ENCODE measurements at places on chromosomes 12 and 14. TPM values are rescaled to one million over a fixed set of nuclear protein-coding genes. Genes with fewer than 3 reads are reported as not detected.

Gene TAS2R9
- not detected for total RNA-seq

Gene CACNA2D4
- total RNA-seq, result 3.2 TPM

Gene RASAL1
- 1.8 TPM for total RNA-seq

- DNase-seq, result no peak
Measured at GRCh38 chr14:53491884-53492277, 338.8 kb upstream of the DDHD1 start.

- no peak for DNase-seq
Measured at GRCh38 chr12:79925492-79925891, 9.4 kb downstream of the PPP1R12A start.

DNA sequence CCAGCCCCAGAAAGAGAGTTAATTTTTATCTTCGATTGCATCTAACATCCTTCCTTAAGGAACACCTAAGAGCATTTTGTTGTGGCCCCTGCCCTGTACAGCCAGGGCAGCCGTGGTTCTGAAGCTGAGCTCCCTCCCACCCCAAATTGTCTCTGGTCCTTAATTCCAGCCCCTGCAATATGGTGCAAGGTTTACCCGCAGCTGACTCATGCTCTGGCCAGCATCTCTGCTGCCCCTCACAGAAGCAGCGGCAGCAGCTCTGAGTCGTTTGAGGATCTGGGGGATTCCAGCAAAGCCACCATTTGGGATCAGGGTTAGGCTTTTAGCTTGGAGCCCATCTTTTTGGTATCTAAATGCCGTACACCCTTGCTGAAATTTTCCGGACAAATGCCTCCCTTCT, 3.3 kb downstream of the DLK1 start:
- no peak for DNase-seq

GRCh38 chr12:24605466-24605865, 343.4 kb downstream of the BCAT1 start:
- no peak for DNase-seq

DNA sequence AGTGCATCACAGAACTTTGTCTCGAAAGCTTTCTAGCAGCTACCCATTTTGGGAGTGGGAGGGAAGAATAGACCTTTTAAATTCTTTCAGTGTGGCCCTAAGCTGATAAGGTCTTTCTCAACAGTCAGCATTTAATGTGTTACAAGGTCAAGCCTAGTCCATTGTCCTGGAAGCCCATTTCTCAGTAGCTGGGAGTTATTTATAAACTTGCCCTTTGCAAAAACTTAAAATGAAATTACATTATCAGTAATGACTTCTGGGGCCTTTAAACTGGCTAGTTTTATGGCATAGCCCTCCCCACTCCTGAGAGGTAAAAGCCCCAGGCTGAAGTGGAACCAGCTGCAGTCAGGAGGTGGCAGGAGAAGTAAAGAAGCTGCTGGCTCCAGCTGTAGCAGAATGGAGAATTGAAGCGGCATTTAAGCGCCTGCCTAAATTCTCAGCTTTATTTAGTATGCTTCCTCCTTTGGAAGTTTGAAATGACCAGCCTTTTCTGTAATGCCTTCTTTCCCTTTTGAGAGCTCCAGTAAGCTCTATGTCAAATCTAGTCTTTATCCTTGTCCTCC, 12.4 kb downstream of the COPZ1 start:
- no peak for DNase-seq

DNA sequence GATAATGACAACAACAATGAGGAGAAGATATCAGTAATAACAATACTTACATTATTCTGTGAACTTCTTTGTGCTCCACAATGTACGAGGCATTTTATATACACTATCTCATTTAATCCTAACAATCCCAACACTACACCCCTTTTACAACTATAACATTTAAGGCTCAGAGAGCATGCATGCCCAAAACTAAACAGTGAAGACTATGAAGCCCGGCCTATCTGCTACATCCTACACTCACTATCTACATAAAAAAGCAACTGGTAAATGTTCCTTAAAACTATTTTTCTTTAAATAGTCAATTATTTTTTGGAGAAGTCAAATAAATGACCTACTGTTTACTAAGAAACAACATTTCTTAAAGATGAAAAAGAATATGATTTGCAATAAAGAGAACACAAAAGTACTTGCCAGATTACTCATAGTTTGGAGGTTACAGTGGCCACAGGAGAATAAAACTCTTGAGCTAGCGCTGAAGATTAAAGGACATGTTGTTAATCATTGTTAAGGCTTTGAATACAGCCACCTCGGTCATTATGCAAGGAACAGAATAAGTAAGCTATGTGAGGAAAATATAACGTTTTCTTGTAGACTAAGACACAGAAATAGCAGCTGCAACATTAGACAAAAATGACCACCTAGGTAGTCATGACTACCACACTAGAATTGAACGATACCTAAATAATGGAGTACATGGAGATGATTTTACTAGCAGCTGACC, 56.7 kb downstream of the EPS8 start:
- peak; percentile 90 for DNase-seq

DNA sequence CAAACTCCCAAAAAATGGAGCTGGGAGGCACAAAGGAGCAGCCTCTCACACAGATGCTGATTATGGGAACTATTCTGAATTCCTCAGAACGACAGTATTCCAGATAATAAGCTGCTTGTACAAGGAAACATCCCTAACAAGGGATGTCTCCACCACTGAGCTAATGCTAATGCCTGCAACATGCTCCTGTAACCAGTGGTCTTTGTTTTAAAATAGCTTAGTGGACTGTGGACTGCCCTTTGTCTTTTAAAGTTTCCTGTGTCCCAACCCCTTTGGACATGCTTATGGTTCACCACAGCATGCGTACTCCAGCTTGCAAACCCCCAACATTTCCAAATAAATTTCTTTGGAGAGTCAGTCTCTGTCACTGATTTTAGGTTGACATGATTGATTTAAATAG, 16.4 kb upstream of the PITPNM2 start:
- DNase-seq, result no peak

DNA sequence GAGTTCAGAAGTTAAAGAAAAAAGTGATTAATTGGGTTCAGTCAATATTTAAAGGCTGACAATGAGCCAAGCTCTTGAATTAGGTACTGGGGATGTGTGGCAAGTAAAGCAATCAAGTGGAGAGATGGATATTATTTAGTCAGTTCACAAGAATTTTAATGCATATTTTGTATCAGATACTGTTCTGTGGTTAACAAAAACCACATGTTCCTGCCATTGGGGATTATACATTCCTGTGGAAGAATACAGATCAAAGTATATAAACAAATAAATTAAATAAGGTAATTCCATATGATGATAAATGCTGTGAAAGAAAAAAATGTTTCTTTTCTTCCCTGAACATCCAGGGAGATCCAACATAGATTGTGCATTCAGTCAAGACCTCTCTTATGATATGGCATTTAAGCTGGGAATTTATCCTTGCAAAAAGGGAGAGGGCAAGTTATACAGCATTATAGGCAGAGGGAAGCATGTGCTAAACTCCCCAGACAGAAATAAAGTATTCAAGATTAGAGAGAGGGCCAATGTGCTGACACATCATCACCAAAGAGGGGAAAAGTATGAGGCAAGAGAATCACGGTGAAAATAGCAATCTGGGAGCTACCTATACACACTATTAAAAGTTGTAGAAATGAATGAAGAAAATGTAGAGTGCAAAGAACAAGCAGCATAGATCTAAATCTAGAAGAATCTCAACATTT, 17.6 kb upstream of the A2M start:
- DNase-seq, result no peak

Data from kidney epithelial cell (primary cell).